Mesenteric fat pad (tissue), 1 donor: ENCODE measurements at places on chromosomes 3 and 15. TPM values are rescaled to one million over a fixed set of nuclear protein-coding genes. Genes with fewer than 3 reads are reported as not detected.

The LRRC15 gene
- 0.35 TPM for total RNA-seq

DNA sequence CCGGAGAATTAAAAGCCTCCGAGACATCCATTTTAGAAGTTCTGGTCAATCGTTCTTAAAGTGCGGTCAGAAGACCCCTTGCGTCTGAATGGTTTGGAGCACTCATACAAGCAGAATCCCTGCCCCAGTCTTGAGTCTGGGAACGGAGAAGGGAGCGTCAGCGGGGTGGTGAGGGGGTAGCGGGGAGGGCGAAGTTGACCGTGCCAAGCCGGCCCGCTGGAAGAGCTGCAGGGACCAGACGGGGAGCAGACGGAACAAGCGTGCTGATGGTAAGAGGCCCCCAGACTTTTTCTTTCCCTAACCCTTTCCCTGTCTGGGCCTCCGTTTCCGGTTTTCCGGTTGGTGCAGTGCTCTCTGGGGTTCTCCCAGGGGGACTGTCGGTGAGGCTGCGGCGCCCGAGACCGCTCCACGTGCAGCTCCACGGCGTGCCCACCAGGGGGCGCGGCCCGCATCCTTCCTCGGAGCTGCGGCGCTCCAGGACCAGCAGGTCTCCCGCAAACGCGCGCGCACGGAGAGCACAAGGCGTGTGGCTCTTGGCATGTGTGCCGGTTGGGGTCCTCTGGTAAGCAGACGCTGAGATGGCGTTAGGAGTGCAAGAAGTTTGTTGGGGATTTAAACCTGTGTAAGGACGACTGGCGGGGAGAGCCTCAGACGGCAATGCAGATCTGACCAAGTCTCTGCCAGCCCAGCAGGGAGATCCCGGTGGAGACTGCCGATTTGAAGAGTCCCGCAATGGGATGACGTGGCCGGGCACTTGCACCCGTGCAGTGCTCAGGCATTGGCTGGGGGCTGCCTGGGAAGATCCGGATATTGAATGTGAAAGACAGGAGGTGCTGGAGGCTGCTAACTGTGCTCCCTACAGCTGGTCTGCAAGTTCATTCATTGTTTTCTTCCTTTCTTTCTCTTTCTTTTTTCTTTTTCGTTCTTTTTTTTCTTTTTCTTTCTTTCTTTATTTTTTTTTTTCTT, 19.2 kb upstream of the CORO2B start:
- peak; percentile 96 for DNase-seq

DNA sequence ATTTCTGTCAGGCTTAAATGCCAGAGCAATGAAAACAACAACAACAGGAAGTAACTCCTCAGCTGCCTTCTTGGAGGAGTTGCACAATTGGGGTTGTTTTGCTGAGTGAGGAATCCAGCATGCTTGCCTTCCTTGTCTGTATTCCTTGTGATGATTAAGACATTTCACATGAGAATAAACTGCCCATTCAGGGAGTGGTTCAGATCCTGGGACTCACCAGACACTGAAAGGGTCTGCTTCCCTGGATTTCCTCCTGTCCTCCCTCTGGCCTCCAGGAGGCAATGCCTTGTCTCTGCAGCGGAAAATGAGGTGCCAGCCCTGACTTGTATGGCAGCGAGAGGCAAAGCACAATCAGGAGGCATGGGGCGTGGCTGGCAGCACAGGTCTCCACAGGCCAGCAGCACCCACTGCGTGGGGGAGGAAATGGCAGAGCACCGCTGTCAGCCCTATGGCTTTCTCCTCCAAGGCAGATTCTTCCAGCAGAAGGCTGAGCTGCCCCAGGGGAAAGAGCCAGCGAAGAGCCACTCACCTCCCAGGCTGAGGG, 41.5 kb downstream of the RBP2 start:
- DNase-seq, result no peak

DNA sequence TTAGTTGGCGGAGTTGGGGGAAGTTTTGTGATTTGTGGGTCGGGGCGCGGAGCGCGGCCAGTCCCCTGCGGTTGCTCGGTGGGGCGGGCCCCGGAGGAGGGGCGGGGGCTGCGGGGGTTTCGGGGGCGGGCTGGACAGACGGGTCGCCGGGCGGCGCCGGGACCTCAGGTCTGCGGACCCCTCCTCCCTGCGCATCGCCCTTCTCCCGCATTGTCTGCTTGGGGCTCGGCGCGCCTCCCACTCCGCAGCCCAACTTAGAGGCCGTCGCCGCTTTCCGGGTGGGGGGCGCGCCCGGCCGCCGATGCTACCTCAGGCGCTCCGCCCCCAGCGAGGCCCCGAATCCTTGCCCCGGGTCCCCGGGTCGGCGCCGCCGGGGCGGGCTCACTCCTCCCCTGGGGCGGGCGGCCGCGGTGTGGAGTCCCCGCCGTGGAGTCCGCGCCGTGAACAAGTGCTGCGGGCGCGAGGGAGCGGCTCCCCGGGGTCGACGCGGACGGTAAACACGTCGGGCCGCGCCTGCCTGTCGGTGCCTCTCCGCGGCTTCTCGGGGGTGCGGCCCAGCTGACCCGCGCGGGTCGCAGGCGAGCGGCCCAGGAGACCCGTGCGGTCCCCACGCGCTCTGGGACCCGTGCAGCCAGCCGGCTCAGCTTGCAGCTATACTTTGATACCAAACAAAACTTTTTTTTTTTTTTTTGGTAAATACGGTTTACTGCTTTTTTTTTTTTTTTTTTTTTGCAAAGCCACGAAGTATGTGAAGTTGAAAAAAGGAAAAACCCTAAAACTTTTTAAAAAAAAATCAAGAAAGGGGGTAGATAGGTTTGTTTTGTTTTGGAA, 624 bp downstream of the AKAP13 start:
- no peak for DNase-seq

GRCh38 chr3:29513236-29513635, 232.4 kb downstream of the RBMS3 start:
- no peak for DNase-seq
